ENCODE measurements at places on chromosomes 2 and 18.

- no peak for DNase-seq
Measured at GRCh38 chr18:49959176-49959575, 145.8 kb upstream of the ACAA2 start.

GRCh38 chr2:144248350-144249034 is 271.4 kb downstream of the ZEB2 start:
- DNase-seq, result no peak

DNA sequence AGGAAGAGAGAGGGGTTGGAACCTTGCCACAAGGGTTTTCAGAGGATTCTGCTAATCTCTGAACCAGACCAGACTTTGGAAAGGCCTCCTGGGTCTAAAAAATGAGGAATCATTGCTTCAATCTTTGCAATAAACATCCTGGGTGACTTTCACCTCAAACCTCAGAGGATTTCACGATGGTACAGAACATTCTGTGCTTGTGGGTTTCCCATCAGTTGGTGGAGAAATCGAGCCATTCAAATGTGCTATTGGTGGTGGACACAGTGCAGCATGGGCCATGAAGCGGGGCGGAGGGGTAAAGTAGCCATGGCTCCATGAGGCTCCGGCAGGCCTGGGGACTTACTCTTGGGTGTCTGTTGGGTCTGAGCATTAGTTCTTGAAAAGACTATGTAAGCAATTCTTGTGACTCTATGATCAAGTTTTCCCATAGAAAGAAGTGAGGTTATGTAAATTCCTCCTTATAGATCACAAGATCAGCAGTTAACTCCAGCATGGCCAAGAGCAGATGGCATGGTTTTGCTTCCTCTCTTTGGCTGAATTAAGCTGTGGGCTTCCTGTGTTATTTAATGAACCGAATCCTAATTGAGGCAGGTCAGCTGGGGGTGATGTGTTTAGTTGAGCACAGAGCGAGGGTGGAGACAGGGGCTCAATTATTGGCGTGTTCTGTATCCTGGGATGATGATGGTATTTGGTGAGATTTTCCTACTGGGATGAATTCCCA is 1.9 kb upstream of the IL1R2 start:
- DNase-seq, result no peak

- no peak for DNase-seq
Measured at GRCh38 chr2:27471961-27472360, 17.6 kb downstream of the IFT172 start.

DNA sequence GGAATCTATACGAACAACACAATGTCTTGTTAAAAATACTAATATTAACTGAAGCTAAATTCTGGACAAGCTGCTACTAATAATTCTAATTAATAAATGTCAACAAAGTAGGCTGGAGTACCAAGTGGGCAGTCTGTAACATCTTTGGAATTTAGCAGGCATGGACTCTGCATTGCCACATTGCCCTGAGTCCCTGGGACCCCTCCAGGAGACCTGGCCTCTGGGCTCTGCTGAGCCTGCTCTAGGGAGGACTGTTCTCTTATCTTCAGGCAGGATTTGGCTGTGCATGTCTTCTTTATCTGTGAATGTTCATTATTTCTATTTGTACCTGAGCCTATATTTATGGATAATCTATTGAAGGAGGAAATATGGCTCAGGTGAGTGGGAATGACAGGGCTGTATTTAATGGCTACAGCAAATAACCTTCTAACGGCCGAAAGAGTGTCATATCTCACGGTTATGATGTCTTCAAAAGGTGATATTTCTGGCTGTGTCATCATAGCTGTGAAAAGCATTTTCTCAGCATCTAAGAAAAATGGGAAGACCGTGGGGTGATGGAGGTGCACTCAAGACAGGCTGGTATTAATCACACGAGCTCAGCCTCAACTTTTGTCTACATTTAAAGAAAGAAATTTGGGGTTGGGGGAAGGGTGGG is 28.6 kb upstream of the SETBP1 start:
- no peak for DNase-seq

DNA sequence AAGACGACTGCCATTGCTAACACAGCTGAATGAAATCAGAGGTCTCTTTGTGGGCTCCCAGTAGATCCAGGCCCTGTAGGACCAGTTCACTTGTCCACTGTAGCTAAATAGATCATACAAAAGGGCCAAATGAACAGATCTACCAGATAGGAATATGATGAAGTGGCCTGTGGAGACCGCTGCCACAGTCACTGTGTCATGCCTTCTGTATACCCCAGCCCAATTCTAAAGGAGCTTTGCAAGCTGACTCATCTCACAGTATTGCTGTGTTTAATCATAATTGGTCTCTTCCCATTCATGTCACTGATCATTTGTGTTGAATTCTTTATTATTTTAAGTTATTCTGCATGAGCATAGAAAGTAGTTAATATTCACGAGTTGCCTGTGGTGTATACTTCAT is 125.8 kb downstream of the MTCL1 start:
- DNase-seq, result no peak

- no peak for DNase-seq
Measured at GRCh38 chr2:134177351-134177931, 76.4 kb upstream of the MGAT5 start.

DNA sequence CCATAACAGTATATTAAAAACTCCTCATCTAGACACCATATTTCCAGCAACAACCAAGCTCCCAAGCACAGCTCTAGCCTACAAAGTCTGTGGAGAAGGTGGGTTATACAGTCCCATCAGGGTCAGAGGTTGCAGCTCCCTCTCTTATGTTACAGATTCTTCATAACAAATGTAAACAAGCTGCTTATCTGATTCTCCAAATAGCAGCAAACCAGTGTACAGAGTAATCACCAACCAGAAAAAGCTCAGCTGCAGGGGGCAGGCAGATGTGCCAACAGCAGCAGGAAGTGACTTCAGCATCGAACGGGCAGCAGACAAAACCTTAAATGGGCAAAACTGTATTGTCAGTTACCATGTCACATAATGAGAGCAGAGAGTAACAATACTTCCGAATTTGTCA is 52.9 kb upstream of the NABP1 start:
- no peak for DNase-seq

DNA sequence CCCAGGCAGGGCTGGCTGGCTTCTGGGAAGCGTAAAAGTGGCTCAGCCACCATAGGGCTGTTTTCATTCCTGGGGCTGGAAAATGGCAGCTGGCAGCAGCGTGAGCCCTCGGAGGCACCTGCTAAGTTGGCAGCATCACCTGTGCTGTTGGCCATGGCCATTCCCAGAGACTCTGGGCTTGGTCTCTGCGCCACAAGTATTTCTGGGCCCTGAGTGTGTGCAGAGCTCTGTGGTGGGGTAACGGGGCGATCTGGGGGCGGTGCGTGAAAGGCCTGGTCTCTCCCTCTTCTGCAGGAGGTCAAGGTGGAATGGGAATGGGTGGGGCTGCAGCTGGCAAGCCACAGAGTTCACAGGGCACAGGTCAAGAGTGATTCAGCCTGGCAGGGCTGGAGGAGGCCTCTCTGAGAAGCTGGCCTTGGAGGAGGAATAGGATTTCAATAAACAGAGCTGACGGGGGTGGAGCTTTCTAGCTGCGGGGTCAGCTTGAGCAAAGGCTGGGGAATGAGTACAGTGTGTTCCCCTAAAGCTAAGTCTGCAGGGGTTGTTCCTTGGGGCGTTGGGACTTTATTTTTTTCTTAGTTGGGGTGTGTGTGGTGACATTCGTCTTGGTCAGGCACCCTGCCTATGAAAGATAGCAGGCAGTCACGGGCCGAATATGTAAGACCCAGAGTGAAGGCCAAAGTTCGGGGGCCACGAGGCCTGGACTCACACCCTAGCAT is 10.3 kb upstream of the NTSR2 start:
- no peak for DNase-seq

GRCh38 chr2:168495524-168495923 is 39.5 kb downstream of the CERS6 start:
- DNase-seq, result no peak

DNA sequence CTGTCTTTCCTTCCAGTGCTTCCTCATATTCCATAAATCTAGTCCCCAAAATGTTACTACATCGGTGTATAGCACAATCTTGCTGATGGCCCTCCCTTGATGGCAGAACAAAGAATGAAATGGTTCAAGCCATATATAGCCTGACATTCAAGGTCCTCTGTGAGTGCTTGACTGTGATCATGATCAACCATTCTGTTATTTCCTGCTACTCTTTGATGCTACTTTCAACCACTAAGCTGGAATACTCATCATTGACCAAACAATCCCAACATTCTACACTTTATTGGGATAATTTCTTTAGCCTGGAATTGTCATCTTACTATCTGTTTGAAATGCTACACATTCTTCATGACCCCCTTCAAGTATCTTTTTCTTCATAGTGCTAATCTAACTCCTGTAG is 633.9 kb downstream of the PLCL1 start:
- DNase-seq, result no peak
